Right renal cortex interstitium (tissue), 3 donors: ENCODE measurements at places on chromosomes 2 and 18. TPM values are rescaled to one million over a fixed set of nuclear protein-coding genes. Genes with fewer than 3 reads are reported as not detected.

DNA sequence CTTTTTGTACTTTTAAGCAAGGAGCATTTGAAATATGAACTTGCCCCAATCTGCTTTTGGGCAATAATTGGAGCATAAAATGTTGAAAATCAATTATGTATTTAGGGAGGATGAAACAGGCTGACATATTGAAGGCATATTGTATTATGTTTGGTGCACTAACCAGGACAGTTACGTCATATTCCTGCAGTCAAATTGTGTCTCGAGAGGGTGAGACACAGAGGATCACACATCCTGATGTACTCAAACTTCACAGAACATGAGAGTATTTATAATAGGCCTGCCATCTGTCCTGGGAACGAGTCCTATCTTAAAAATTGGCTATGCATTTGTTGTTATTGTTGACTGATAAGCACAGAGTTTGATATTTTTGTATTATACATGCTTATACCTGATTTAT lies 44.7 kb downstream of the TANC1 start:
- DNase-seq = no peak

GRCh38 chr2:26631401-26632170 lies 9.6 kb downstream of the CIB4 start:
- DNase-seq = no peak

GRCh38 chr18:61637319-61637718 lies 255.5 kb downstream of the RNF152 start:
- no peak for DNase-seq

The ANKRD62 gene
- not detected for polyA plus RNA-seq
